ENCODE measurements at places on chromosomes 16 and 17. TPM values are rescaled to one million over a fixed set of nuclear protein-coding genes. Genes with fewer than 3 reads are reported as not detected.

The SLC5A2 gene
- total RNA-seq, result 2.1 TPM

The ADORA2B gene
- 4.4 TPM for total RNA-seq

The TMEM98 gene
- 32.1 TPM for total RNA-seq

The FOXN1 gene
- total RNA-seq, result not detected

The SALL1 gene
- 8.1 TPM for total RNA-seq

The TLCD2 gene
- total RNA-seq, result 0.92 TPM

The CCL1 gene
- not detected for total RNA-seq

The KCNH4 gene
- total RNA-seq, result 1.8 TPM

The LMF1 gene
- total RNA-seq, result 13.4 TPM

The WNT3 gene
- total RNA-seq, result 10.4 TPM

The TEX14 gene
- 0.69 TPM for total RNA-seq

The CCDC200 gene
- not detected for total RNA-seq

The C16orf54 gene
- 0.69 TPM for total RNA-seq

The CCL4 gene
- total RNA-seq, result 2.5 TPM

The HOXB7 gene
- total RNA-seq, result not detected

The MYH8 gene
- under 0.01 TPM for total RNA-seq

The RNF112 gene
- 17.3 TPM for total RNA-seq

The RIPOR1 gene
- total RNA-seq, result 30.7 TPM

The CDR2 gene
- total RNA-seq, result 21.7 TPM

The CTF1 gene
- 0.92 TPM for total RNA-seq

The DCTN5 gene
- 89.7 TPM for total RNA-seq

The TNFRSF13B gene
- not detected for total RNA-seq

The DYNC1LI2 gene
- total RNA-seq, result 223 TPM

The GFOD2 gene
- 57.2 TPM for total RNA-seq

The ABI3 gene
- total RNA-seq, result 0.92 TPM

The MT1A gene
- not detected for total RNA-seq

The KCNG4 gene
- not detected for total RNA-seq

The NPIPB8 gene
- not detected for total RNA-seq

The DEXI gene
- 24.0 TPM for total RNA-seq

The LRRC37A gene
- total RNA-seq, result 4.6 TPM

The KIAA0513 gene
- 49.4 TPM for total RNA-seq

The POLR2C gene
- 60.2 TPM for total RNA-seq

The SMTNL2 gene
- total RNA-seq, result 5.8 TPM

The ITGB3 gene
- total RNA-seq, result 2.1 TPM

The SCGB1C2 gene
- not detected for total RNA-seq

The LCAT gene
- total RNA-seq, result 5.3 TPM

The KCNAB3 gene
- 3.7 TPM for total RNA-seq

The FBXW10B gene
- 0.69 TPM for total RNA-seq

The ATXN7L3 gene
- 80.3 TPM for total RNA-seq

The SYNGR2 gene
- 10.6 TPM for total RNA-seq

The RAB37 gene
- total RNA-seq, result 3.2 TPM

The ITGAL gene
- total RNA-seq, result 1.2 TPM

The MT1X gene
- total RNA-seq, result 14.3 TPM

The PARD6A gene
- total RNA-seq, result 13.4 TPM

The MPO gene
- 3.5 TPM for total RNA-seq

The RILP gene
- 5.3 TPM for total RNA-seq

The DNAAF8 gene
- total RNA-seq, result 2.1 TPM

Measured in diencephalon (tissue), 1 donor.